ENCODE measurements at places on chromosomes 3 and 15.

GRCh38 chr3:149443545-149443912, 31.0 kb upstream of the TM4SF4 start:
- no peak for DNase-seq

DNA sequence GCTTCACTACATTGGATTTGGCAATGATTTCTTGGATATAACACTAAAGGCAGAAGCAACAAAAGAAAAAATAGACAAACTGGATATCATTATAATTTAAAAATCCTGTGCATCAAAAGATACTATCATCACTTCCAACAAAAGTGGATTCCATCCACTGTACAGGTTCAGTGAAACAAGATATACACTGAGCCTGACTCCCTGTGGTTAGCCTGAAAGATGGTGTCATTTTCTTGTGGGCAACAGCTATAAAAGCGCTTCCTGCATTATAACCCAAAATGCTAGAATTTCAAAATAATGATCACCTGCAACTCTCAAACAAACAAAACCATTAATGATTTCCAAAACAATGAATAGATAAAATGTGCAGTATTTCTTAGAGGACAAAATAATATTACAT, 39.6 kb upstream of the TBC1D23 start:
- no peak for DNase-seq

GRCh38 chr3:25289663-25290062, 138.4 kb upstream of the RARB start:
- no peak for DNase-seq

DNA sequence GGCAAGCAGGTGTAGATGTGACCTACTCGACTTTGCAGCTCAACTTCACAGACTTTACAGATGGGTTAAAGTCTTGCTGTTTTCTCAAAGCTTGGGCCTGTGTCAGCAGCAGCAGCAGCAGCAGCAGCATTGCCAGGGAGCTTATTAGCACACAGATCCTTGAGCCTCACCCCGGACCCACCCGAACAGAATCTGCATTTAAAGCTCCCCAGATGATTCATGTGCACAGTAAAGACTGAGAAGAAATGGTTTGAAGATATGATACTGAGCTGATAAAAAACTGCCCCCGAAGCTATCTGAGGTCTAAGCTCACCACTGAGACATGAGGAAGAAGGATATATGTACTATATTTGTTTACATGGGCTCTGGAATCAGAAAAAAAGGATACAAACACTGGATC, 231.7 kb downstream of the ARPP21 start:
- no peak for DNase-seq

GRCh38 chr3:38515367-38515766, 19.2 kb downstream of the EXOG start:
- no peak for DNase-seq

- no peak for DNase-seq
These were observed 150.5 kb upstream of the UBE2E2 start for GRCh38 chr3:23052620-23053019.

DNA sequence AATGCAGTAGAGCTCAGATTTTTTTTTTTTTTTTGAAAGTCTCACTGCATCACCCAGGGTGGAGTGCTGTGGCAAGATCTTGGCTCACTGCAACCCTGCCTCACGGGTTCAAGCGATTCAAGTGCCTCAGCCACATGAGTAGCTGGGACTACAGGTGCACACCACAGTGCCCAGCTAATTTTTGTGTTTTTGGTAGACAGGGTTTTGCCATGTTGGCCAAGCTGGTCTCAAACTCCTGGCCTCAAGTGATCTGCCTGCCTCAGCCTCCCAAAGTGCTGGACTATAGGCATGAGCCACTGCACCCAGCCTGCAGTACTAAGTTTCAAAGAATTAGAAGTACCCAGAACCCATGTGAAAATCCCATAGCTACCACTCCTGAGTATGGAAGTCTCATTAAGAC, 14.5 kb downstream of the TRIM59 start:
- no peak for DNase-seq

GRCh38 chr3:149657321-149657925, 402 bp downstream of the WWTR1 start:
- no peak for DNase-seq

GRCh38 chr3:18443665-18444594, 18.8 kb upstream of the SATB1 start:
- peak; percentile 18 for DNase-seq

- no peak for DNase-seq
These were observed 38.7 kb downstream of the ANP32A start for GRCh38 chr15:68781766-68782588.

- no peak for DNase-seq
These were observed 894.3 kb downstream of the OTOL1 start for GRCh38 chr3:162390891-162391290.

- no peak for DNase-seq
These were observed 169.9 kb downstream of the WDR72 start for GRCh38 chr15:53589520-53590057.

GRCh38 chr3:14864131-14864530, 45.4 kb downstream of the FGD5 start:
- DNase-seq: no peak

GRCh38 chr15:85727068-85727467, 67.7 kb downstream of the KLHL25 start:
- DNase-seq: no peak

DNA sequence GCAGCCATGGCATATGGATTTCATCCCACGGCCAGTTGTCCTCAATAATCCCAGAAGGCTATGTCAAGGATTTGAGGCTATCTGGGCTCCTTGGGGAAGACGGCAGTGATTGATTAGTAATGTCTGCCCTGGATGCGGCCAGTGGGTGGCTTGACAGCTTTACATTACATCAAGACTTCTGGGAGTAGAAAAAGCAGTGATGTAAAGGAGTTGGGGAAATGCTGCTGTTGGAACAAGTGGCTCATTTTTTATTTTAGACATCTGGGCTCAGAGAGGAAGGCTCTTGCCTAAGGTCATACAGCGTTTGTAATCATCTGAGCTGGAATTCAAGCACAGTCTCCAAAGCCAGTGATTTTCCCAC, 94.1 kb downstream of the FLNB start:
- no peak for DNase-seq

GRCh38 chr15:78155355-78155939, 6.3 kb downstream of the IDH3A start:
- no peak for DNase-seq
